B cell (primary cell): ENCODE measurements at places on chromosomes 5 and 9.

DNA sequence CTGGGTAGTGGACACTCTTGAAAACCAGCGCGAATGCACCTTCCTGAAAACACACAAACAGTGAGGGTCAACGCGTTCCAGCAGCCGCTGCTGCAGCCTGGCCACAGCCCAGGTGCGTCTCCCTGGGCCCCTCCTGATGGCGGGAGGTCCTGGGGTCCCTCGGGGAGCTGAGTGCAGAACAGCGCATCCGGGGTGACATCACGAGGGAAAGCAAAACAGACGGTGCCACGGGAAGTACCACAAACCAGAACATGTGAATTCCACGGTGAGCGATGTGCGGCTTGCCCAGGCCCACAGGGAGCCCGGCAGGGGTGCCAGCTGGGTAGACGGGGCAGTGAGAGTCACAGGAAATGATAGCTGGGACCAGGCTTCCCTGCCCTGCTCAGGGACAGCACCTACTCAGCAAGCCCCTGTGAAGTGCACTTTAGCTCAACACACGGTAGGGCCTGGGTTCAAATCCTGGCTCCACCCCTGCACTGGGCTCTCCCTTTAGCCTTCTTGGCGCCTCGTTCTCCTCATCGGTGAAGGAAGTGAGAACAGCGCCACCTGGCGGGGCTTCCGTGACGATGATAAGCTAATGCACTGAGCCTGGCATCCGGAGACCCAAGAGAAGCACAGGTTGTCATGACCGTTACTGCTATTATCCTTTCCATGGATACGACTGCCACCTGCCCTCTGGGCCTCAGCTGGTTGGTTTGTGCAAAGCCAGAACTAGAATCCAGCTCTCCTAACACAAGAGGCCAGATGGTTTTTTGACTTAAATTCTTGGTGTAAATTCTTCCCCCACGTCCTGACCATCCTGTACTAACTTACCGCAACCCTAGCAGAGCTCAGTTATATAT is 24.6 kb downstream of the GFPT2 start:
- DNase-seq, result peak; percentile 84

GRCh38 chr9:86809759-86810367 is 137.4 kb downstream of the GAS1 start:
- no peak for DNase-seq

GRCh38 chr5:111670826-111671492 is 86.0 kb downstream of the NREP start:
- no peak for DNase-seq

DNA sequence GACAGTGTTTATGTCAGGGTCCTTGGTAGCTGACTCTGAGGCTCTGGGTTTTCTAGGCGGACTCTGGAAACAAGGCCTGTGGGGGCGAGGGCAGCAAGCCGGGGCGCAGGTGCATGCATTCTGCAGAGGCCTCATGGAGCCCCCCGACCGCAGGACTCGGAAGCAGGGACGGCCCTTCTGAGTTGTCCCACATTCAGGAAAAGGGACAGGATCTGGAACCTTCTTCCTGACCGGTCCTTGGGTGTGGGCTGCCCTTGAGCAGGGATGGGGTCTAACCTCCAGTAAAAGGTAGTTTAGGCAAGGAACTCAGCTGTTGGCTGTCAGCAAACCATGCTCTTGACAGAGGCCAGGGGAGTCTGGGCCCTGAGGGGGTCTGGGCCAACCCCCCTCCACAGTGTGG is 7.4 kb upstream of the COL5A1 start:
- DNase-seq, result no peak

DNA sequence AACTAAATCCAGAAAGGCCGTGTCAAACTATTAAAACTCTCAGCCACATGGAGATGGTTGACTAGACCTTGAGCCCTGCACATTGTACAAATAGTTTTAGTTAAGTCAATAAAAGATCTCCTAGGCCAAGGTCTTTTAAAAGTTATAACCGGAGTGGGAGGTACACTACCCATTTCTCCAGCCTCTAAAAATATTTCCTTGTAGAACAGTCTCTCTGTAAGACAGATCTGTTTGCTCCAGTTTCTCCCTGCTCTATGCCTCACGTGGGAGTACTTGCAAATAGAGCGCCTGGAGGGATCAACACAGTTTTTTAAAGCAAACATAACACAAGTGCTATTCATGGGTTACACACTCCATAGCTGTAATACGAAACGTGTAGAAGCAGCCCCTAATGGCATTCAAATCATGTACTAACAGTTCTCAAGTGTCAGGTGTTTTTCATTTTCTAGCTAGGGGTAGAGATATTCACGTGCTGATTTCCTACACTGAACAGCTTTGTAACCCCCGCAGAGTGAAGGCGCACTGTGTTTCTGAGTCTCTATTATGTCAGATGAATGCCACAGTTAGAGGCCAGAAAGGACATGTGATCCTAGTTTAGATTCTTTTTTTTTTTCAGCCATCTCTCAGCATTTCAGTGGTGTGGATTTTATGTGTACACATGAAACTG is 703.4 kb upstream of the GRAMD2B start:
- no peak for DNase-seq

- no peak for DNase-seq
Measured at GRCh38 chr5:134551901-134552300, 26.4 kb downstream of the JADE2 start.

DNA sequence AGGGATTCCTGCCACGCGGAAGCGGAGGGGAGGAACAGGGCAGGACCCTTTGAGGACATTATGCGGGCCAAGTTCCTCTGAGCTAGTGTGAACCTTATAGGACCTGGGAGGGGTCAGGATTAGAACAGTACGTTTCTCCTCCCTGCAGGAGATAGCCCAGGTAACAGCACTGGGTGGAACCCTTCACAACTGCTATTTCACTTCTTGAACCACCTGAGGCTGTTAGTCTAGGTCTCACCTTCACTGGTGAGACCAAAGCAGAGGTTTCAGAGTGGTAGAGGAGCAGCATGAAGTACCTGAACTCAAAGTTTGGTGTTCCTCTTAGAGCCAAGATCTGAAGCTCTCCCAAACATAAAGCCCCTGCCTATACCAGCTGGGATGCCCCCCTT is 832 bp downstream of the EIF4EBP3 start:
- DNase-seq, result no peak

DNA sequence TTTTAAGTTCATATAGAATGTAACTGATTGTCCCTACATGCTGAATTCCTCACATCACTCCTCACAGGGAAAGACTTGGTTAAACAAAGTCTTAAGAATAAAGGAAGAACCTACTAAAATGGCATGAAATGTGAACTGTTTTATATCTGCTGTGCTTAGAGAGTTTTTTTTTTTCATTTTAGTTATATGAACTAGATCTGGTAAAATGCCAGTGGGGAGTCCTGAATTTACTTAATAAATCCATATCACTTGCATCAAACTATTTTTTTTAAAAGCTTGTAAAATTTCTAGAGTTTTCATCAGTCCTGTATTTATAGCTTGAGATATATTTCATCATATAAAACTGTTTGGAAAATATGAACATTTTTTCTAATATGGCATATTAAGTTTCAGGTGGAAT is 1528.6 kb downstream of the EFNA5 start:
- DNase-seq, result no peak

DNA sequence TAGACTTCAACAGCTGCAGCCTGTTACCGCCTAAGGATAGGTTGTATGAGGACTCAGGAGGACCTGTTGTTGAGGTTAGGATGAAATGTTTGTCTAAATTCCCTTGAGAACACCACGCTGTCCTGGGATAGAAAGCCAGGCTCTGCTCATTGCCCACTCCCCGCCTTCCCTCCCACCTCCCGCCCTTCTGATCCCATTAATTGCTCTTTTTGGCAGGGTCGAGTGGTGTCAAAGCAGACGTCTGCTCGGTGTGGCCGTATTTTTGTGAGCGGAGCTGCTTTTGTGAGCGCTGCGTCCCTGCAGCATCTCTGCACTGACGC is 62.3 kb downstream of the SPATA31C2 start:
- DNase-seq, result no peak

DNA sequence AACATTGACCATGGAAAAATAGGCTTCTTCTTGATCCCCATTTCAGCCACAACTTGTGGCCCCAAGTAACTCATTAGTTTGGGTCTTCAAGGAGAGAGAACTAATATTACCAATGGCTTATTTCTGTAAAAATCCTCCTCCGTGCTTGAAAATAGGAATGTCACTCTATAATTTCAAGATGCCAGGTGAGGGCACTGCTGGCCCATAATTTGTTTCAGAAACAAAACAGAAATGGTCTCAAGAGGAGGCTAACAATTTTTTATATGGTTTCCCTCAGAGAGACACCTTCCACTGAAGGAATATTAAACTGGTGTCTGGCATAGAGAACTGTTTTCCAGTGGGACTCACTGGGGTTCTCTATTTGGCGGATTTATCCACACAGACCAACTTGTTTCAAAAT is 437.0 kb upstream of the TRPC7 start:
- no peak for DNase-seq

GRCh38 chr5:57692582-57693487 is 210.2 kb upstream of the ACTBL2 start:
- no peak for DNase-seq

DNA sequence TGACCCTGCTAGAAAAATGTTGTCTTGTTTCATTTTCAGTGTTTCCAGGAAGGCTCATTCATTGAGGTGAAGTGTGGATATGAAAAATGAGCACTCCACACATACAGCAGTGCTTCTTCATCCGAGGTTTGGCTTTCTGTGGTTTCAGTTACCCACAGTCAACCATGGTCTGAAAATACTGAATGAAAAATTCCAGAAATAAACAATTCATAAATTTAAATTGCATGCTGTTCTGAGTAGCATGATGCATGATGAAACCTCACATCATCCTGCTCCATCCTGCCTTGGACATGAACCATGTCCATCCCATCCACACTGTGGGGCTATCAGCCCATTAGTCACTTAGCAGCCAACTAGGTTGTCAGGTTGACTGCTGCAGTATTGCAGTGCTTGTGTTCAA is 10.4 kb upstream of the SLC45A2 start:
- no peak for DNase-seq

- no peak for DNase-seq
Measured at GRCh38 chr9:115350548-115350947, 232.6 kb upstream of the TNC start.

DNA sequence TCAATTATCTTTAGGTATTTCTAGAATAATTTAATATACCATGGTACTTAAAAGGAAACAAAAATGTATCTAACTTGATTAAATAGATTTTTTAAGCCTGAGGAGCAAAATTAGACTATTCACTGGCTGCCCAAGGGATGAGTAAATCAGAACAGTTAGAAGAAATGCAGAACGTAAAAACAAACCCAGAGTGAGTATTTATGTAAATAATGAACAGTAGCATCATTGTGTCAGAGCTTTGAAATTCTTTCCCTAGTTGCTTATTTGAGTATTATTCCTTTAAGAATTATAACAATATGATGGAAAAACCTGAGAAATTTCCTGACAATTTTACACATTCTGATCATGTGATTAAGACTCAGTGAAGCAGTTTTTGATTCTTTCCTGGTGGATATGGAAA is 200.9 kb downstream of the GDNF start:
- DNase-seq, result no peak

- DNase-seq, result no peak
Measured at GRCh38 chr9:16744394-16744793, 126.1 kb downstream of the BNC2 start.
